Frontal cortex (tissue), 4 donors: ENCODE measurements at places on chromosomes 4 and X.

DNA sequence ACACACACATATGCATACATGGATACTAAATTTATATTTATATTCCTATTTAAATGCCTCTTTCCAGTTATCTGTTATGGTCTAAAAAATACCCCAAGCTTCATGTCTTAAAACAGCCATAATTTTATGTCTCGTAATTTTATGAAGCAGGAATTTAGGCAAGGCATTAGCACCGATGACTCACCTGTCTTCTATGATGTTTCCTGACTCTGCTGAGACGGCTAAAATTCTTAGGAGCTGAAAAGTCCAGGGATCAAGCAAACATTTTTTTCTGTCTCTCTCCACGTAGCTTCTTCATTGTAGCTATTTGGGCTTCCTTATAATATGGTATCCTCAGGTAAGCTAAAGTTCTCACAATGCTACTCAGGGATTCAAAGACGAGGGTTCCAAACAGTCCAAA is 930.3 kb downstream of the STIM2 start:
- no peak for DNase-seq

- no peak for DNase-seq
Observed at GRCh38 chr4:4752576-4753401, 106.7 kb upstream of the MSX1 start.

DNA sequence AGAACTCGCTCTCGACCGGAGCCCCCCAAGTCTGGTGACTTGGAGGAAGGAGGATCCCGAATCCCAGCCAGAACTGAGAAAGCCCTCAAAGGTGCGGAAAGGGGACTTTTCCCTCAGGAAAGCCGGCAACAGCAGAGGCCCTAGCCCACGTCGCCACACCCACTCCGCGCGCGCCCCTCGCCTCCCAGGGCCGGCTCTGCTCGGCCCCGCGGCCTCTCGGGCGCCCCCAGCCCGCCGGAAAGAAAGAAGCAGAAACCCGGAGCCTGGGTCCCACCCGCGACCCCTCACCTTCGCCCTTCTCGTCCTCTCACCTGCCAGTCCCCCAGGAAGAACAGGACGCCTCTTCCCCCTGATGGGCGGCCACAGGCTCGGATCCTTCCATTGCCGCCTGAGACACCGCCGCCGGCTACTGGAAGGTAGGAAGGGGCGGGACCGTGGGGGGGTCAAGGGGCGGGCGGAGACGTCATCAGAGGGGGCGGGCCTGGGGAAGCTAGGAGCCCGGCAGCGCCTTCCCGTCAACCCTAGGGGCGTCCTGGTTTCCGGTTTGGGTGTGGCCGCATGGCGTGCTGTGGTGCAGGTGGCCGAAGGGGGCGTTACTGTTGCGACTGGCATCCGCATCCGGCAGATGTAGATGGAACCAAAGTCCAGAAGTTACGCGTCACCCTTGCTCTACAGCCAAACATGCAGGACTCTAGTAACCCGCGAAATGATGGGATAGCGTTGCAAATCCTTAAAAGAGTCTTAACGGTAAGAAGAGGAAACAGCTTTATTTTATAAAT is at the start of gene UBA6:
UBA6 (minus strand) TSS at position 418 of the 779 bp plus-strand sequence; CDS start at position 382, 36 bp downstream.
- DNase-seq: peak; percentile 89

- DNase-seq: no peak
Observed at GRCh38 chr4:136898590-136899248, 633.6 kb downstream of the PCDH18 start.

- DNase-seq: no peak
Observed at GRCh38 chrX:139026811-139027210, 315.3 kb upstream of the FGF13 start.

DNA sequence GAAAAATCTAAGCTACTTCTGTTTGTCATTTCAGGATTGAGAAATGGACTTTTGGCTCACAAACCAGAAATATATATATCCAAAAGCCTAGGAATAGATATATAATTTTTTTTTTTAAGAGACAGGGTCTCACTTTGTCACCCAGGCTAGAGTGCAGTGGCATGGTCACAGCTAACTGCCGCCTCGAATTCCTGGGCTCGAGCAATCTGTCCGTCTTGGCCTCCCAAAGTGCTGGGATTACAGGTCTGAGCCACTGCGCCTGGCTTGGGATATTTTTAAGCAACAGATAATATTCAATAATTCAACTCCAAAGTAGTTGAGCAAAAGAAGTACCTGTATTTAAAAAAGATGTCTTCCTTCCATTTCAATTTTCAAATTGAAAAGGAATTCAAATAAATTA is 112.5 kb downstream of the C4orf51 start:
- DNase-seq: no peak

DNA sequence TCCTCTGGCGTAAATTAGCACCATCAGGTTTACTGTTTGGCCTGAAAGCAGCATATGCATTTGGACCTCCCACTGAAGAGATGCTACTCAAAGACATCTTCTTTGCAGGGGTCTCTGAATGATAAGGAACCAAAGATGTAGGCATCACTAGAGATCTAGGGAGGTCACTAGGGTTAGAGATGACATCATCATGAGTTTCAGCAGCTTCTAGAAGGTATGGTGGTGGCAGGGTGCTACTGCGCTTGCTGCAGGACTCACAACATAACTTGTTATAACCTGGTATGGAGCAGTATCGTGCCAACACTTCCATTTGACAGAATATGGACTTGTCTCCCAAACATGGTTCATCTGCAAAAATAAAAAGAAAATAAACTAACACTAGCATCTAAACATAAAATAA is 251.6 kb downstream of the NPFFR2 start:
- no peak for DNase-seq

DNA sequence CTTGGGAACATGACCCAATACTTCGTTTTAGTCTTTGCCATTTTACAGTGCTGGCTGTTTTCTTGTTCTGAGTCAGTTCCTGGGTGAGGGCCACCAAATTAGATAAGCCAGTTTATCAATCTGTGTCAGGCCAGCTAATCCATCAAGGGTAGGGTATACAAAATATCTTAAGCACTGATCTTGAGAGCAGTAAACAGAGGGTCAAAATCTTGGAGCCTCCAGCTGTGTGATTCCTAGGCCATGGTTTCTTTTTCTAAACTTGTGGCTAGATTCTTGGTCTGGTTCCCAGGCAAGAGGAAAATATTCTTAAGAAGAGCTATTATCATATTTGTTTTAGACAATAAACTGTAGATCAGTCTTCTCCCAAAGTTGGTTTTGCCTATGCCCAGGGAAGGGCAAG is 1396.6 kb upstream of the PABPC4L start:
- no peak for DNase-seq

DNA sequence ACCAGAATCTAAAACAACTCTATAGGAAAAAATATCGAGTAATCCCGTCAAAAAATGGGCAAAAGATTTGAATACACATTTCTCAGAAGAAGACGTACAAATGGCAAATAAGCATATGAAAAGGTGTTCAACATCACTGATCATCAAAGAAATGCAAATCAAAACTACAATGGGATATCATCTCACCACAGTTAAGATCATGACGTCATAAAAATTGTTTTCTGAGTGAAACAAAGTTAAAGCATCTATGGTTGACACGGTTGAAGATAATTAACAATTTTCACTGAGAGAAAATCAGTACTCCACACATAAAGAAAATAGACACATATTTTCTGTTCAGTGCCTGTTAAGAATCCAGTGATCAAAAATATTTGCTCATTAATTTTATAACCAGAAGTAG is 1010.8 kb upstream of the ADGRL3 start:
- DNase-seq: no peak

DNA sequence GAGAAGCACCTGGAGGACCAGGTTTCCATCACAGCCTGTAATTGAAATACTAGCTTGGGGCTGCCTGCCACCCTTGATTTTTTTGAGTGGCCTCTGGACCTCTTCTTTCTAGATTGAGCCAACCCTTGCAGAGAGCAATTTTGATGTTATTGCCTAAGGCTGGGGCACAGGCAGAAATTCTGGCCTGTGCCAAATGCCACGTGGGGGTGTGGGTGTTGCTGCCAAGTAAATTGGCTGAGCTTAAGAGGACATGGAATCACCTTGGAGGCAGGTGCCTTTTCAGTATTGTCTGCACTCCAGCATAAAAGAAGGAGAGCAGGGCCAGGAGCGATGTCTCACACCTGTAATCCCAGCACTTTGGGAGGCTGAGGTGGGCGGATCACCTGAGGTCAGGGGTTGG is 286.1 kb upstream of the PRPS2 start:
- no peak for DNase-seq

DNA sequence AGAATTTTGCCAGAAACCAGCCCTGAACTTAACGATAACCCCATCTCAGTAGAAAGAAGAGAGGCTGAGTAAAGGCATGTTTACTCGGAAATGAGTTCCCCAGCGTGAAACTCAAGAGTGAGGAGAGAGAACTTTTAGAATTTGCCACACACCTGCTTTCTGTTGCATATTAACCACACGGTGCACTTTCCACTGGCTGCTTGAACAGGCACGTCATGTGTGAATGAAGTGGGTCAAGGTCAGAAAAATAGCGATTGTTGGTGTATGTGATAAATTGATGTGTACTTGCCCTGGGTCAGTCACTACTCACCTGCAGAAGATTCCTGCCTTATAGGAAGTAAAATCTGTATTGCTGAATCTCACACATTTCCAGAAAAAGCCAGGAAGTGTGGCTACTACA is 395.7 kb downstream of the TRIML1 start:
- no peak for DNase-seq

GRCh38 chrX:129720741-129721140 is 18.0 kb upstream of the XPNPEP2 start:
- no peak for DNase-seq
